ENCODE measurements at places on chromosomes 1 and 21. TPM values are rescaled to one million over a fixed set of nuclear protein-coding genes. Genes with fewer than 3 reads are reported as not detected.

- no peak for DNase-seq
Measured at GRCh38 chr1:109635862-109636200, 16.2 kb downstream of the AMPD2 start.

DNA sequence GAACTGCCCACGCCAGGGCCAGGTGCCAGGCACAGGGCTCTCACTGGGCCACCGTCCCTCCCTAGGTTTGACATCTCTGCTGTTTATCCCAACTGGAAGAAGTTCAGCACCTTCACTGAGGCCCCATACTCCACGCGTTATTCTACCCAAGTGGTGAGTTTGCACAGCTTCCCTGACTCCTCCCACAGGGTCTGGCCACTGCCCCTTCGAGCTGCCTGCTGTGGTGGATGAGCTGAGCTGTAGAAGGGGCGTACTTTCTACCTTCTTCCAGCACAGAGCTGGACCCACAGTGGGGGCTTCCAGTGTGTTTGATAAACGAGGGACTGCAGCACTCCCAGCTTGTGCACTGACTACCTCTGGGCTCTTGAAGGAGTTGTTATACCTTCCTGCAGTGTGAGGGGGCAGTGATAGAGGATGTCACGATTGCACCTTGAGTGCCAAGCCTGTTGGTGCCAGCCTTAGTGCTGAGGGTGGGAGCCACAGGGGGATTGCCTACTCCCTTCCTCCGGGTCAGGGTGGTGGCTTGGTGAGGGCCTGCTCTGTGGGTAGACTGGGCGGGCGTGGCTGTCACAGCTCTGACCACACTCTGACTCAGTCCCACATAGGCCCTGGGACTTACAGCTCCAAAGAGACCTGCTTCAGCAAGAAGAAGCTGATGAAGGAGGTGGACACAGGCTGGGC is 5.9 kb upstream of the TTC22 start:
- peak; percentile 21 for DNase-seq

DNA sequence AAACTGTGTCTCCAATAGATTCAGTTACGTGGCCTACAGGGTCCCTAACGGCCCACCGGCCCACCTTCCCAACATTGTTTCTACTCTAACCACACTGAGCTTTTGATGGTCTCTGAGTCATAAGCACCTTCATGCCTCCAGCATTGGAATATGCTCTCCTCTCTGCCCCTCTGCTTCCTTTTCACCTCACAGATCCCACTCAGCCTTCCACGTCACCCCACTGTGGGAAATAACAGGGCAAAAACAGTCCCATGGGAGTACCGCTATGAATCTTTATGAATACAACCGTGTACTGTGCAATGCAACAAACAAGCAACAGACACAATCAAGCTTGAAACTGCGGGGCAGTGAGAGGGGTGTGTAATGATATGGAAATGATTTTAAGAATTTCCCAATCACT is 5.3 kb upstream of the SARS1 start:
- DNase-seq, result peak; percentile 35

DNA sequence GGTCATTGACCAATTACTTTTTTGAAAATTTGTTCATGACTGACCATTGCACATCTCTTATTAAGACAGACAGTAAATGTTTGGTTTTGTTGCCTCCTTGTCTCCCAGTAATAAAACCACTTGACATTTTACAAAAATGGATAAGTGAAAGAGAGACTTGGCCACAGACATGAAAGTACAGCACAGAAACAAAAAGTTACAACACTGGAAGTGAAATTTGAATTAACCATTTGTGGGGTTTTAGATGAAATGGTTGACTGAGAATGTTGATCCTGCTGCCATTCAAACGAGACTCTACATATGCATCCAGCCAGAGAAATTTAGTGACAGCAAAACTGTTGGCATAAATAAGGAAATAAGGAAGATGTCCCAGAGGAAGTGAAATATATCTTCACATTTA is 79.3 kb upstream of the B3GALT2 start:
- DNase-seq, result no peak

- DNase-seq, result no peak
Measured at GRCh38 chr1:212685429-212685828, 14.2 kb downstream of the BATF3 start.

GRCh38 chr1:104987210-104987609 is 1237.5 kb downstream of the AMY1C start:
- no peak for DNase-seq

DNA sequence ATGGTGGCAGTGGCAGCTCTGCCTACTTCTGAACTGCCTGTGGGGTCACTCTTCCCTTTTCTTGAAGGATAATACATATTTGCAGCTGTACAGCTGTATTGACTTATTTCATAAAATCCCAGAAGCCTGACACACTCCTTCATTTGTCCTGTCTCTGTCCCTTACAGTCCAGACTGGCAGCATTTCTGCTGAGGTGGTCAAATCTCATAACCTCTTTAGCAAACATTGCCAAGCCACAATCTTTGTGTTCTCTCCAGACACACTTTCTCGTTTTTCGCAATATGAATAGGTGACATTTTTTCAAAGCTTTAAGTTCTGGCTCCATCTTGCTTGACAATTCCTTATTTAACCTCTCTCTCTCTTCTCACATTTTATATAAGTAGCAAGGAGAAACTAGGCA is 15.2 kb downstream of the LY9 start:
- no peak for DNase-seq

- DNase-seq, result no peak
Measured at GRCh38 chr1:227120826-227121225, 180.7 kb downstream of the COQ8A start.

DNA sequence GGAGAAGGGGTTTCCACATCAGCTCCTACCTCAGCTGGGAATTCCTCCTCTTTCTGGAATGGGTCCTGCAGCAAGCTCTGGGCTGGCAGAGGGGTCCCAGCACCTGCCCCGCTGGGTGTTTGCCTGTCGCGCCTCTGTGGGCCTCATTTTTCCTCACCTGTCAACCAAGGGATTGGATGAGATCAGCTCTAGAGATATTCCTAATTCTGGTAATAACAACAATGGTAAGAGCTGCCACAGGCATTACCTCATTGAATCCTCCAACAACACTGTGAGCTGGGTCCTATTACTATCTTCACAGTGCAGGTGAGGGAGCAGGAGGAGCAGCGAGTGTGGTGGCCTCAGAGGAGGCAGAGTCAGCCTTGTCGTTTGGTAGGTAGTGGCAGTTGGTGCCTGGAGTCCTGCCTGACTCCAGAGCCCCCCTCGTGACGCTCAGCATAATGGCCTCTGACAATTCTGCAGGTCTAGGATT is 23.3 kb upstream of the PAX7 start:
- DNase-seq, result no peak

DNA sequence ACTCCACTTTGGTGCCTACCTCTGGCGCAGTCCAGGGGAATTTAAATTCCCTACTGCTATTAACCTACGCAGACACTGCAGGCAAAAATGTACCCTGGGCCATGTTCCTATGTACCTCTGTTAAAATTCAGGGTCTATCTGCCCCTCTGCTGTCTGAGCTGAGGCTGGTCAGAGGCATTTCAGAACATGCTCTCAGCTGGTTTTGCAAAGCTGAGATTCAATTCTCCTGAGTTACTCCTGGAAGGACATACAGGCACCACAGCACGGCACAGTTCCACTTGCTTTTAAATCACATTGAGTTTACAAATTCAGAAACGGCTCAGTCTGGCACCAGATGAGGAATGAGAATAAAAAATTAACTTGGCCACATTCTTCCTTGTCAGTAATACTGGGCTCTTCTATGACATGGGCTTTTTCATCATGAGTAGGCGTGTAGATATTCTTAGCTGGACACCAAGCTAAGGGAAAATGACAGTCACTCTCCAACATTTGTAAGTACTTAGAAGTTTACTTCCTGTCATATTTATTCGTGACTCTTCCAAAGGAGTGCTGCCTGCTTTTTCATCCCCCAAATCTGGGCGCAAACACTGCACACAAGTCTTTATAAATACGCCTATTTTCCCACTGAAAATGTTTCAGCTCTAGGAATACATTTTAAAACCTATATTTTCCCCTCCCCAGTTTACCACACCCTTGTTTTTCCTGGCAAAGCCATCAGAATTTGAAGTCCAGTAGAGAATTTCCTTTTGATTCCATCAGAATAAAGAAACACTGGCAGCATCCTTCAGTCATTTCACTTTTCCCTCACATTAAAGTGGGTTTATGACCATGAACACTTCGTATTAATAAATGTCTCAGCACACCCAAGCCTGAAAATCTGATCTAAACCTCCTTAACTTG is 1.9 kb downstream of the C1orf198 start:
- peak; percentile 72 for DNase-seq

- DNase-seq, result no peak
Measured at GRCh38 chr1:47783638-47784496, 213.3 kb downstream of the TRABD2B start.

DNA sequence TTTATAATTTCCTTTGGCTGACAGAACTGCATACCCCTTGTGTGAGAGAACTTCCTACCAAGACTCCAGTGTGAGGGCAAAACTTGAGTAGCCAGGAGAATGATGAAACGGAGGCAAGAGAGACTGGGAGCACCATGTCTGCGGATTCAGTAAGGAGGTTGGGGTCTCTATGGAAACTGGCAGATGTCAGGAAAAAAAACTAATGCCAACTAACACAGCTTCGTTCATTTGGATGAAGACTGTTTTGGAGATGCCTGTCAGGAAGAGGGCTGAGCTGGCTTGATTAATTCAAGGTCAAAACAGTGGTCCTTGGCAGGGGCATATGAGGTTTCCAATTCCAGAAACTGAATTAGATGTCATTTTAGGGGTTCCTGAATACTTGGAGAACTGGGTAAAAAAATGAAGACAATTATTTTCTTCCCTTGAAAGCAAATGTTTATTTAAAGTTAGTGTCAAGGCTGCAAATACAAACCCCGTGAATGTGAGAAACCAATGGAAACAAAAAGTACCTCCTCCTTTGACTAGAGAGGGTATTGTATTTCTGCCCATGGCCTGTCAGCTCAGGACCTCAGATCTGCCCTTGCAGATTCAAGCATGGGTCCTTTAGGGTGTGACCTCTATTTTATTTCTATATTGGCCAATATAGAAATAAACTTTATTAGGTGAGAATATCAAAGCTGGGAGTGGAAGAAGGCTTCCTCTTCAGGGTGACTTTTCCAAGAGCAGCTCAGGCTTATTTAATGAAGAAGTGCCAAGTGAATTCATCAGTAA is 110.5 kb downstream of the MAST2 start:
- DNase-seq, result peak; percentile 22

DNA sequence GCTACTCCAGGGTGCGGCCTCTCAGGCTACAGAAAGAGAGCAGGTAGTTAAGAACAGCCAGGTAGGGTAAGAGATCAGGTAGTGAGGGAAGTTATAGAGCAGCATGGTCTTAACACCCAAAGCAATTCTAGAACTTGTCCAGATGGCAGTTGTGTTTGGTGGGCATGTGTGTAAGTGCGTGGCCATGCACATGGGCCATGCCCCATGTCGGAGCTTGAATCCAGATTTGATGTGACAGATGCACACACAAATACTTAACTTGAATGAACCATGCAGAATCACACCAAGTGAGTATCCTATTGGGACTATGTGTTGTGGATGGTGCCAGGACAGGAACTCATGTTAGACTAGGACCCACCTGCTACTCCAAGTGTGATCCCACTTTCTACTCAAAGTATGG is 145.7 kb upstream of the HMGB4 start:
- no peak for DNase-seq

- no peak for DNase-seq
Measured at GRCh38 chr1:95548211-95548610, 314.2 kb downstream of the RWDD3 start.

DNA sequence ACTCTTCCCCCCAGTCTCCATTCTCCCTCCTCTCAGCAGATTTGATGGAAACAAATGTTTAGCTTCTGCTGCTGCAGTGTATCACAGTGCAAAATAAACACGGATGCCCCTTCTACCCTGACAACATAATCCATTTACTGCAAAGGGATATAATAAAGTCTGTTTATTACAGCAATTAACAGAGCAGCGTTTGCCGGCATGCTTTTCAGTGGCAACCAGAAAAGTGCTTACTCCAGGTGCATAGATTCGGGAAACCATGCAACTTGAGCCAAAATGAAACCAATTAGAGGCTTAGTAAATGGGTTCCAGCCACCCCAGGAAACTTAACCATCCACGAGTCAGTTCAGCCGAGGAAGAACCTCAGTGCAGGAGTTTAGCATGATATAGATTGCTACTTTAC is 12.9 kb upstream of the LEMD1 start:
- DNase-seq, result no peak

- peak; percentile 3 for DNase-seq
Measured at GRCh38 chr1:247212627-247213617, 41.1 kb upstream of the ZNF124 start.

GRCh38 chr1:206839857-206840256 is 25.6 kb upstream of the IL20 start:
- DNase-seq, result peak; percentile 76

DNA sequence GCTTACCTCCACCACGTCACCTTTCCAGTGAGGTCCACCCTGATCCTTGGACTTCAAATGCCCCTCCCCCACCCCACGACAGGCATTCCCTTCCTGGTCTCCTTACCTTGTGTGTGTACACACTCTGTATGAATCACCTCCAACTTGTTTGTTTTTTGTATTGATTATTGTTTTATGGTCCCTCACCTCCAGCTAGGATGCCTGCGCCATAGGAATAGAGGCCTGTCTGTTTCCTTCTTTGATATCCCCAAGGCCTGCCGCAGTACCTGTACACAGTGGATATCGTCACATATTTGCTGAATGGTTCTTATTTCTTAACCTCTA is 219.6 kb upstream of the POU3F1 start:
- DNase-seq, result no peak

DNA sequence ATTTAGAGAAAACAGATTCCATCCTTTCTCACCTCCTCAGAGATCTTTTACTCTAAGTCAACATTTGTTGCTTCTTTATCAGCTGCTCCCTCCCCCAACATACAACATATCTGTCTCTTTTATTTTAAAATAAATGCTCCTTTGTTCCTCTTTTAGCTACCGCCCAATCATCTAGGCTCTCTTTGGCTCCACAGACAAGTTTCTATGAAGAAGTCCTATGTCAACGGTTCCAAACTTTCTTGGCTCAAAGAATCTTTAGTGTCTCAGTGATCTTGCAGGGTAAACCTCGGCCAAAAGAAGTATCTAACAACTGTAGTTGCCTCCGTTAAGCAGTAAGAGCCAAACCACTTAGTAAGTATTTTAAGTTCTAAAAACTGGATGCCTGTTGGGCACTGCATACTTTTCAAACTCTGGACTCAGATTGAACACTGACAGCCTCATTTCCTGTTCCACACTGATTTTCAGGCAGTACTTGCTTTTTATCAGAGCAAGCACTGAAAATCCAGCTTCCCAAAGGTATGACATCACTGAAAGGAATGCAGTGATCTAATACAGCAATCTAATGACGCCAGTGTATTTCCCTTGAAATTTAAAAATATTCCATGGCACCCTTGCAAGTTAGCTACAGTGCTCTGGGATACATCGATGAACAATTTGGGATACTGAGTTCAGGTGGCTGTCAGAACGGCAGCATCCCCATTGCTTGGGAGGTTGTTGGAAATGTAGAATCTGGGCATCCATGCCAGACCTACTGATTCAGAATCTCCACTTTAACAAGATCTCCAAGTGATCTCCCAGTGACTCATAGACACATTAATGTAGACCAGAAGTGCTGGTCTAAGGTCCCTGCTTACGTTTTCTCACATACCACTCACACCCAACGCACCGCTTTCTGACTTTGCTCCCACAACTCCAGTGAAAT is 26.8 kb downstream of the EGLN1 start:
- DNase-seq, result peak; percentile 99

The PDE9A gene
- not detected for total RNA-seq

The PLA2G2F gene
- total RNA-seq, result not detected

The HNRNPR gene
- total RNA-seq, result 83.4 TPM

The KIF26B gene
- 20.9 TPM for total RNA-seq

The S100A8 gene
- not detected for total RNA-seq

The ST3GAL3 gene
- total RNA-seq, result 20.1 TPM

The RERE gene
- 50.3 TPM for total RNA-seq

The NEXN gene
- 17.6 TPM for total RNA-seq
